ENCODE measurements at places on chromosomes 6 and 20. TPM values are rescaled to one million over a fixed set of nuclear protein-coding genes. Genes with fewer than 3 reads are reported as not detected.

Gene SLC12A5
- 1.9 TPM for total RNA-seq

Gene PROKR2
- not detected for total RNA-seq

Gene RAB44
- total RNA-seq, result not detected

Gene NTSR1
- total RNA-seq, result 0.14 TPM

Gene POU5F1
- total RNA-seq, result not detected

Gene SYNE1
- 23.0 TPM for total RNA-seq

Gene PPP1R3G
- 0.14 TPM for total RNA-seq

Gene PTK6
- 0.42 TPM for total RNA-seq

Gene SHLD1
- total RNA-seq, result 5.4 TPM

Gene WFDC2
- total RNA-seq, result 14.3 TPM

Gene ME1
- total RNA-seq, result 121 TPM

Gene ZNF311
- total RNA-seq, result 2.9 TPM

Gene AVP
- total RNA-seq, result not detected

Measured in Caco-2 (cell line).